ENCODE measurements at places on chromosomes 4 and X. TPM values are rescaled to one million over a fixed set of nuclear protein-coding genes. Genes with fewer than 3 reads are reported as not detected.

The IRAK1 gene
- 53.8 TPM for total RNA-seq

GRCh38 chrX:147779173-147779572 lies 132.5 kb upstream of the FMR1 start:
- no peak for DNase-seq

GRCh38 chrX:133747196-133747595 lies 238.2 kb downstream of the GPC3 start:
- DNase-seq, result no peak

GRCh38 chrX:110180928-110181310 lies 137.0 kb downstream of the AMMECR1 start:
- peak; percentile 28 for DNase-seq

DNA sequence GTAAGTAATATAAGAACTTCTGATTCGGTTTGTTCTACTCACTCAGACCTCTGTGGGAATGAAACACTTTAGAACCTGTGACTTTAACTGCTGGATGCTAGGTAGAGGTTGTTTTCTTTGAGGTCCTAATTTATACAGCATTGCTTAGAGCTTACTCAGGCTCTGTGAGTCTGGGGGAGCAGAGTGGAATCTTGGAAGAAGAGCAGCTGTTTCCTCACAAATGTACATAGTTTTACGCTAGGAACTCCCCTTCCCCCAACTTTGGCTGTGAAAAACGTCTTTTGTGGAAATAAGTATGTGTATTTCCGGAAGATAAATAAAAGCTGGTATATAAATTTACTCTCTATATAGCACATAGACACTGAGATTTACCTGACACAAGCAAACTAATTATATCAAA lies 141.4 kb downstream of the NAA11 start:
- no peak for DNase-seq

The SPATA4 gene
- not detected for total RNA-seq

DNA sequence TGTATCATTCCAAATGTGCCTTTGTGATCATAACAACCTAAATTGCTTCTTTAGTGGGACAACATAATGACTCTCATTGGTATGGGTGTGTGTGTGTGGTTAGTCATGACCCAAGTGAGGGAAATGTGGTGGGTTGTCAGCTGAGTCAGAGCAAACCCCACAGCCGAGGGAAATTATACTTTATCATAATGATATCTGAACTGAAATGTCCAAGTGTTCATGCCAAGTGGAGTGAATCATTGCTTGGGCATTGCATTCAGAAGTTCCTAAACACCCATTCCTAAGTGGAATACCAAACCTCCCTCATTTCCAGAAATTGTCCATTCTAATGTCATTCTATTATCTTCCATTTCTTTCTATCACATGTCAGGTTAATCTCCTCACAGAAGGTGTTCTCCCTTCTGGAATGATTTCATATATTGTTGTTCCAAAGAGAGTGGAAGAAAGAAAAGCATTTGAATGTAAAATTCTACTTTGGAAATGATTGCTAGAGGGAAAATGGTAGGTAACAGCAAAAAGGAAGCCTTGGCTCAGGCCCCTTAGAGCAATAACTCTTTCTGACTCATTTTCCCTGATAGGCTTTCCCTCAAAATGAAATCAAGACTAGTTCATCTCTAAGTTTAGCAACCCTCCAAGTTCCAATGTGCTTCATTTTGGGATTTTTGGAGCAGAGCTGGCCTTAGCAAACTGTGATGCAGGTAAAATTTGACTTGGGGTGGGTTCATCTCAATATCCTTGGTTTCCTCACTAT lies 230.7 kb upstream of the KCNIP4 start:
- DNase-seq, result peak; percentile 1

- no peak for DNase-seq
Observed at GRCh38 chr4:16262188-16262587, 35.9 kb upstream of the TAPT1 start.

The PCSK1N gene
- 0.42 TPM for total RNA-seq

DNA sequence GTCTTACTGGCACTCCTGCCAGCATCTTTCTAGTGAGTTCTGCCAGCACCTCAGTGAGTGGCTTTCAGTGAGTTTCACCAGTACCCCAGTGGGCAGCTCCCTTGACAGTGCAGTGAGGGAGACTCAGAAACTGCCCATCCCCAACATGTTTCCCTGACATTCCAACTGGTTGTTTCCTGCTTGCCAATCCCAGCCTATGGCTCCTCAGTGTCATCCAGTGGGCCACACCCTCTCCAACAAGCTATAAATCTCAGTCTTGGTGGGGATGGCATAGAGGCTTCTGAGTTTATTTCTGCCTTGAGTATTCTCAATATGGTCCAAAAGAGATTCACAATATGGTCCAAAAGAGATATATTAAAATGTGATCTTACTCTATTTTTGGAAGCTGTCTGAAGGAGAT lies 461.2 kb upstream of the NR3C2 start:
- DNase-seq, result no peak

All from dermis blood vessel endothelial cell (primary cell).